ENCODE measurements at places on chromosomes 1 and 21.

DNA sequence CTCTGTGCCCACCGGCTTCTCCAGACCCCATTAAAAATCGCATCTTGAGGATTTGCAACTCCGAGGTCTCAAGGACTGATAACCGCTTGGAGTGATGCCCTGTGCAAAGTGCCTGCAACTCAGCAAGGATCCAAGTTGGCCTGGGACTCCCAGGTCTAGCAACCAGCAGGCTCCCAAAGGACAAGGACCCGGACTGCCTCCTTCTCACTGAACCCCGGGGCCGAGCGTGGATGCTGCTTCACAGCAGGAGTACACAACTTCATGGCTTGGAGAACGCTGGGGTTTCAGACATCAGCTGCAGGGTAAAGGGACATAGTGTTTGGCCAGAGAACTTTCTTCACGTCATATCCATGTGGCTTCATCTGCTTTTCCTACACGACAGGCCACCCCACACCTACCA, 65.2 kb downstream of the ATP5PO start:
- no peak for DNase-seq

DNA sequence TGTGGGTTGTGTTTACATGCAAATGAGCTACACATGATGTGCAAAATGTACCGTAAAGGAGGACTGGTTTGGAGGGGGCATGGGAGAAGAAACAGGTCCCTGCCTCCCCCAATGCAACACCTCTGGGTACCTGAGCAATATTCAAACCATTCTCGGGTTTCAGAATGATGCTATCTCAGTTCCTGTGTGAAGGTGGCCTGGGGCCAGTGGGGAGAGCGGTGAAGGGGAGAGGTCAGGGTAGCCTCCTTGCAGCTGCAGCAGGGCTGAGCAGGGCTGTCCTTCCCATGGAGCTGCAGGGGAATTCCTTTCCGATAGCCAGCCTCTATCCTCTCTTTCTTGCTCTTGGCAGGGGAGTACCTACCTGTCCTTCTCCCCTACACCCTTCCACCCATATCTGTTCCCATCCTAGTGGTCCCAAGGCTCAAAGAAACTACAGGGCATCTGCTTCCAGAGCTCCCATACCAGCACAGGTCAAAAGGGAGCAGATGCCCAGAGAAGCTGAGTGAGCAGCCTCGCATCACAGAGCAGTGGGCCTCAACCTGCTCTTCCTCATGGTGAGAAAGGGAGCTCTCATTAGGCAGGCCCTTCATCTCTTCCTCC, 11.9 kb downstream of the MEF2D start:
- DNase-seq = peak; percentile 89

DNA sequence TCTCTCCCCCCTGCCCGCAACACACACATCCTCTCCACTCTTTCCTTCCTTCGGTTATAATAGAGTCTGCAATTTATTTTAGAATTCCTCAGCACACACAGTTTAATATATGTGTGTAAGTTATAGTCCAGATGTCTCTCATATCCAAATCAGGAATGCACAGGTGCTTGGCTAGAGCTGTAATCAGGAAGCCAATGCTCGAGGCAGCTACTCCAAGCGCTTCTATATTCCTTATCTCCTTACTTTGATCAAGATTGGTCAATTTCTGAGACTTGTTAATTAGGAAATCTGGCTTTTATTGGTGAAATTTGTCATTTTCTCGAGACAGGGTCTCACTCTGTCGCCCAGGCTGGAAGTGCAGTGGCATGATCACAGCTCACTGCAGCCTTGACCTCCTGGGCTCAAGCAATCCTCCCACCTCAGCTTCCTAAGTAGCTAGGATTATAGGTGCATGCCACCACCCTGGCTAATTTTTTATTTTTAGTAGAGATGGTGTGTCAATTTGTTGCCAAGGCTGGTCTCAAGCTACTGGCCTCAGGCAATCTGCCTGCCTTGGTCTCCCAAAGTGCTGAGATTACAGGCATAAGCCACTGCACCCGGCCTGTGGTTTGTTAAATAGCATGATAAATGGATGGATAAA, 27.7 kb downstream of the RPL5 start:
- no peak for DNase-seq

DNA sequence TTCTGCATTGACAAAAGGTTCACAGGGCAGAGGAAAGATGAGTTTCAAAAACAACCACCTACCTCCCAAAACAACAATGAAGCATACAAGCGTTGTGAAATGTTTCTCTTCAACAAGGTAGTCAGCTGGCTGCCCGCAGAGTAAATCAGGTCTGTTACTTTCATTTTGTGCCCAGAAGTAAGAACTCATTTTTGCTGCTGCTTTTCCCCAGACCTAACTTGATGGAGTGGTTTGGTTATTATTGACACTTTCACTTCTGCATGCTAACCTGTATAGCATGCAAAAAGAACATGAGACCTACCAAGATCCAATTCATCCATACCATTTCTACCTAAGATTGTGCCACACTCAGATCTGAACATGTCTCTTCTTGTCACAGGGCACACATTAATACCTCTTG, 1.3 kb downstream of the SLC9C2 start:
- no peak for DNase-seq

DNA sequence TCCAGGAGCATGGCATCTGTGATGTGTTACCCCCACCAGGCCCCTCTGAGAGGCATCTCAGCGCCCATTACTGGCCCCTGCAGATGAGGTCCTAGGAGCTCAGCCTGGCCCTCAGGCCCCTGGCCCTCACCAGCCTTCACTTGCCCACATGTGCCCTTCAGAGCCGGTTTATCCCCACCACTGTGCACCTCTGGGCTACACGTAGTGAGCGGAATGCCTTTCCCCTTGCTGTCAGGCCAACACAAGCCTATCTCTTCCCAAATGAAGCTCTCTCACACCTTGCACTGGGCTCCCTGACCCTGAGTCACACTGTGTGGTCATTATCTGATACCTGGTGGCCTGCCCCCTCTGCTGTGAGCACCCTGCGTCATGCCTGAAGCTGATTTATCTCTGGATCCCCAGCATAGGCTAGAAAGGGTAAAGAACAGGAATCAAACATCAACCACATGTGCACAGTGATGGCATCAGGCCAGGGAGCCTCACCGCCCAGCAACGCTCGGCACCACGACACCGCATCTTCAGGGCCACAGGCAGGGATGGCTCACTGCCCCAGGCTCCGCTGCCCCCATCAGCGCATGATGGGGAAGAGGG, 49.1 kb downstream of the GLIS1 start:
- DNase-seq = no peak

DNA sequence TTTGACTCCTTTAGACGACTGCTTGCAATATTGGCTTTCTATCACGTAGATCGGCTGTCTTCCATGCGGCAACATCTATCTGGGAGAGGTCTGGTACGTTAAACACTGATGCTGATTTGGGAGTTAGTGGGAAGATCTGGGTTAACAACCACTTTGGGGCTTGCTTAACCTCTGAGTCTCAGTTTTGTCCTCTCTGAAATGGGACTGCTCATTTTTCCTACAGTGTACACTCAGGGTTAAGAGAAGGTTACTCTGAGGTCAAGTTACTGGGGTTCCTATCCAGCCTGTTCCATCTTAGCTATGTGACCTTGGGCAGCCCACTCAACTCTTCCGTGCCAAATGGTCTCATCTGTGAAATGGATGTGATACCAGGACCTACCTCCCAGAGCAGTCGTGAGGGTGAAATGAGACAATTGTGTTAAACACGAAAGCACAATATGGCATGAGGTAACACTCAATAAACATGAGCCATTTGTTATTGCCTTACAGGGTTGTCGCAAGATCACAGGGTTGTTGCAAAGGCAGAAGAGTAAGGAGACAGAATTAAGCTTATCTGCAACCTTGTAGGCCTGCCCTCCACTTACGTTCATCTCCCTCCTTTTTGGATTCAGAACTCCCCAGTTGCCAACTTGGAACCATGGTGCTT, 5.6 kb downstream of the ABCA4 start:
- DNase-seq = no peak

DNA sequence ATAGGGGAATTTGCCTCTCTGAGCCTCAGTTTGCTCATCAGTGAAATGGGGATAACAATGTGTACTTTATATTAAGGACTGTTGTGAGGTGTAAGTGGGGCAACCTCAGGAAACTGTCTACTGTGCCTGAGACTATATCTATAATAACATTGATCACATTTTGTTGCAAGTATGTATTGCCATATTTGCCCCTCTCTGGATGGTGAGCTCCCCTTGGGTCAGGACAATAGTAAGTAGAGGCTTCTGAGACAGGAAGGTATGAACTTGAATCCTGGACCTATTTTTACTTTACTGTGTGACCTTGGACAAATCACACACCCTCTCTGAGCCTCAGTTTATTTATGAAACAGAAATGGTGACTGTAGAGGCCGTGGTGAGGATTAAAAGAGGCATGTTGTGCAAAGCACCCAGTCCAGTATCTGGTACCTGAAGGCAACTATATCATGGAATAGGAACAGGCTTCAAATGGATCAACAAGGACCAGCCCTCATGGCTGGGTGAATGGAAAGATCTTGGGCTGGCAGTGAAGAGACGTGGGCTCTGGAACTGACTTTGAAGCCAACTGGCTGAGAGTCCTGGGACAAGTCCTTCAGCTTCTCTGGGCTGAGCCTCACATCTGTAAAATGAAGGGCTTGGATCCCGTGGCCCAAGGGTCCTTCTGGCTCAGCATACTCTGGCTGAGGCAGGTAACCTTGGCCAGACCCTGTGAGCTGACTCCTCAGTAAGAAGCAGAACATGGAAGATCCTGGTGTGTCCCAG, 35.0 kb upstream of the ID3 start:
- DNase-seq = no peak

DNA sequence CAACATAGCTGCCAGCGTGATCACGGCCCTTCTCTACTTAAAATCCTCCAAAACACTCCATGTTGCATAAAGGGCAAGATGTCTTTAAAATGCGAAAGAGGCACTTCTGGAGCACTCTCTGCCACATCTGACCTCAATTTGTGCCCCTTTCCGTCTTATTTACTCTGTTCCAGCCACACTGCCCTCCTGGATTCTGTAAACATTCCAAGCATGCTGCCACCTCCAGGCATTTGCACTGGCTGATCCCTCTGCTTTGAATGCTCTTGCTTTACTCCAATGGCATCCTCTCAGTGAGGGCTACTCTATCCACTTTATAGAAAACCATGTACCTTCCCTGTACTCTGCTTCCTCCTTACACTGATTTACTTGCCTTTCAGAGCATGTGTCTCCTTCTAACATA, 5.3 kb upstream of the RGS7 start:
- DNase-seq = no peak

DNA sequence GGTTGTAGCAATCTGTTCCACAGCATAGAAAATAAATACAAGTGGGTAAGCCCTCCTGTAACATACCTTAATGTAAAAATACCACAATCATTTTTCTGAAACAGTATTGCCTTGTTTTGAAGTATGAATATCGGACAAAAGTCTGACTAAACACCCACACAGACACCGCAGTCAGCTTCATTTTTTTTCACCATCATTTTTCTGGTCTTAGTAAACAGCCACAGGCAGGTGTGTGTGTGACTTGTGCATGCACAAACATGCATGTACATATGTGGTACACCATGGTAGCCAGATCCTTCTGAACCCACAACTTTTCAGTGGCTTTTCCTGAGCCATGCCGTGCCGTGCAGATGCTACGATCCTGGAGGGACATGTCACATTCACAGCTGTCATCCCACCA, 261.7 kb downstream of the PCP4 start:
- no peak for DNase-seq

GRCh38 chr1:44698138-44698537, 23.6 kb downstream of the ARMH1 start:
- no peak for DNase-seq

DNA sequence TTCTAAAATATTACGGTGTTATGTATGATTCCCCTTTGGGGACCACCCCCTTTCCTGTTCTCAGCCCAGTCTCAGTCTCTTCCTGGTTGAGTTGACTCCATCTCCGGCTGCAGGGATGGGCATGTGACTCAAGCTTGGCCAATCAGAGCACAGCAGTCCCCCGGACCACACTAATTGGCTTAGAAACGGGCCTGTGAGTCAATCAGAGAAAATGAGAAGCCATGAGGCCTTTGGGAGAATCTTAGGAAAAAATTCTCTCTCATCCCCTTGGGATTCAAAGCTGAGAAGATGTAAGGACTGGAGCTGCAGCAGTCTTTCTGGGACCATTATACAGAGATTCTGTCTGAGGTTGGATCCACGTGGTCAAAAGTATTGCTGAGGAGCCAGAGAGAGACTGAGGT, 10.7 kb upstream of the FHAD1 start:
- no peak for DNase-seq

Measured in activated CD4-positive, alpha-beta T cell treated with anti-CD3 and anti-CD28 coated beads, Interleukin-10, Interleukin-2, amounts not matched to agents 100 ng/mL and 50 ng/mL, durations not matched to agents 16 hours and 8 hours (primary cell).